Jurkat, Clone E6-1 (cell line): ENCODE measurements at places on chromosomes 4 and X.

DNA sequence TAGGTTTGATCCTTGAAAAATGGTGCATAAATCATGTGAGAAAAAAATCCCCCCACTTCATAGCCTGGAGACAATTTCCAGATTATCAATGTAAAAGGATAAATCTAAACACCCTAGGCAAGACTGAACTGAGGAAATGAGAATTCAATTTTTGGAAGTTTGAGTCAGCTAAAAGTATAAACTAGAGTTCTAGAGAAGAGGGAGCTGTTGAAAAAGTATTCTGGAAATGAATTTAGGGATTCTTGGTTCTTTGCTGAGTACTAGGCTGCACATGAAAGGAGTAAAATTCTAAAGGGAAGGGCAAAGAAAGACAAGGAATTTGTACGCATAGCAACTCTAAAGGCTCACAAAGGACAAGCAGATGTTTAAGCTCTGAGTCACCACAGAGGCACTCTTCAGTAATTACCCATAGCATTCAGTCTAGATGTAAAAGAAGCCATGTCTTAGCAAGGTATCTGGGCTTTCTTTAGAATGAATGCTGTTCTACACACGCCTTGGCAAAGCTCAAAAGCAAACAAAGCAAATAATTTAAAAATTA, 896.5 kb downstream of the PDHA2 start:
- DNase-seq: no peak

GRCh38 chr4:168634276-168634802, 137.5 kb downstream of the PALLD start:
- peak; percentile 74 for DNase-seq

- DNase-seq: no peak
Observed at GRCh38 chrX:116409219-116409618, 27.2 kb upstream of the SLC6A14 start.

- DNase-seq: no peak
Observed at GRCh38 chrX:115521741-115522140, 39.2 kb upstream of the PLS3 start.

- no peak for DNase-seq
Observed at GRCh38 chrX:25561190-25561589, 545.4 kb upstream of the ARX start.

- DNase-seq: no peak
Observed at GRCh38 chr4:108762559-108763225, at the start of gene ETNPPL. Gene ETNPPL, minus strand, starts transcription at chr4:108763053. Its CDS starts 155 bp downstream, at chr4:108762898.

GRCh38 chr4:67604749-67605148, 46.2 kb downstream of the STAP1 start:
- no peak for DNase-seq

DNA sequence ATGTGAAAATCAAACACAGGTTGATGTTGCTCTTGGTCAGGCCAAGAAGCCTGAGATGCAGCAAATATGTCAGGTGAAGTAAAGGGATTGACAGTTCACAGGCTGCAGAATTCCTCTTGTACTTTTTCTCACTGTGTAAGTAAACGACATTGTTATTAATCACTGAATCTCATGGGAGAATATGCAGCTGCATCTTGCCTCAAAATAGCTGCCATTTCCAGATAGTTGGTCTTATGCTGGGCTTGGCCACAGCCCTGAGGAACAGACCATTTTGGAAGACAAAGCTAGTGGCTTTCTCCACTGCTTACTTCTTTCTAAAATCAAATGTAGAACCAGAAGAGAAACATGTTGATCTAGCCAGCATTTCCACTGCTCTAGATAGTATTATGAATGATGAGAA, 403.4 kb upstream of the NR3C2 start:
- no peak for DNase-seq

DNA sequence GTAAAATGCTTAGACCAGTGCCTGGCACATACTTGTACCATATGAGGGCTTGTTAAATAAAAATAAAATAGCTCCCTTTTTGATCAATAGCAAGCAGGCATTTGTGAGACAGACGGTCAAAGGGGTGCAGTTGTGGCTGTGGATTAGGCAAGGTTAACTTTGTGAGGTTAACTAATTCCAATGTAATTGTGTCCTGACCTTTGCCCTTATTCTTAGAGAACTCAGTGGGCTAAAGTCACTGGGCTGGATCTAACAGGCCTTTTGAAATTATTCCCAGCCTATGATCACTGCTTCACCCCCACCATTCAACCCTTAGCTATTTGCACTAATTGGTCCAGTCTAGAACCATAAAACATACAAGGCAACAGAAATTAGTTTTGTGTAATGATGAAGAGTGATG, 166.4 kb downstream of the MID1 start:
- no peak for DNase-seq

GRCh38 chr4:23861897-23862296, 27.9 kb downstream of the PPARGC1A start:
- no peak for DNase-seq

DNA sequence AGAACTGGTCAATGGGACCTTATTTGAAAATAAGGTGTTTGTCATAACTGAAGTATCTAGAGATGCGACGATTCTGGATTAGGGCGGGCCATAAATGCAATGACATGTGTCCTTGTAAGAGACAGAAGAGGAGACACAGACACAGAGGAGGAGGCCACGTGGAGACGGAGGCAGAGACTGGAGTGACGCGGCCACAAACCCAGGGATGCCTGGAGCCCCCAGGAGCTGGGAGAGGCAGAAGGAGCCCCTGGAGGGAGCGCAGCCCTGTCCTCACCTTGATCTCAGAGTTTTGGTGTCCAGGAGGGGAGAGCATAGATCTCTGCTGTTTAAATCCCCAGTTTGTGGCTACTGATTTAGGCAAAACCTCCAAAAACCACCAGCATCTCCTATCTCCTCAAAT, 5.0 kb downstream of the GTPBP6 start:
- DNase-seq: no peak

DNA sequence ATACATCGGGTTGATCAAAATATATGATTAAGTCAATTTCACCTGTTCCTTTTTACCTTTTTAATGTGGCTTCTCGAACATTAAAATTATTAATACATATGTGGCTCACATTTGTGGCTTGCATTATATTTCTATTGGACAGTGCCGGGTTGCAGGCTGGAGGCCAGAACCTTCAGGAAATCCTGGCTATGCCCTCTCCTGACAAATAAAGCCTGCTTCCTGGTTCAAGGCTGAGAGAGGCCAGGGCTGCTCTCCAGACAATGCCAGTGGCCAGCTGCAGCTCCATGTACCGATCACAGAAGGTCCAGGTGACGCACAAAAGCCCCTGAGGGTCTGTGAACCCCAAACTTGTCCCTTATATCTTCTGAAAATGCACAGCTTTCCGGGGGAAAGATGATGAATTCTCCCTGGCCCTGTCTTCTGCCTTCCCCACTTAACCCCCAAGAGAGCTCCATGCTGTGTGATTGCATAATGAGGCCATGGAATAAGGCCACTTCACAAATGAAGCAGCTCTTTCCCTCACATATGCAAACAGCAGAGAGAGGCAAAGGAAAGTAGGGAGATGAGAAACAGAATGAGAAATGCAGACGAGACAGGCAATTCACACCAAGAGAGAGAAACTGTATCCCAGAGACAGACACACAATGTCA, 241.2 kb downstream of the BCOR start:
- DNase-seq: no peak

DNA sequence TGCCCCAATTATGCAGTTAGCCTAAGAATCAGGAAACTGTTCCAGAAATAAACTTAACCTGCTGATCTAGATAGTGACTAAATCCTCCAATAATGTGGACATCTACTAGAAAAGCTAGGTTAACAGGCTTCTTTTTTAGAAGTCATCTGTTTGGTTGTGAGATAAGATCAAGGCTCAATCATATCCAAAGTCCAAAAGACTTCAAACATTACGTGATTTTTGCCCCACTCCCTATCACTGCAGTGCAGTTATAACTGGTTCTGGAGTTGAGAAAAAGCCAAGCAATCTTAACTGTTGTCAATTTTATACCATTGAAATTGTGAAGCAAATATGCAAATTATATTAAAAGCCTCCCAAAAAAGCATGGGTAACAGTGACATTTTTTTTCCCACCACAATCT, 781.4 kb downstream of the KLHL13 start:
- DNase-seq: no peak

DNA sequence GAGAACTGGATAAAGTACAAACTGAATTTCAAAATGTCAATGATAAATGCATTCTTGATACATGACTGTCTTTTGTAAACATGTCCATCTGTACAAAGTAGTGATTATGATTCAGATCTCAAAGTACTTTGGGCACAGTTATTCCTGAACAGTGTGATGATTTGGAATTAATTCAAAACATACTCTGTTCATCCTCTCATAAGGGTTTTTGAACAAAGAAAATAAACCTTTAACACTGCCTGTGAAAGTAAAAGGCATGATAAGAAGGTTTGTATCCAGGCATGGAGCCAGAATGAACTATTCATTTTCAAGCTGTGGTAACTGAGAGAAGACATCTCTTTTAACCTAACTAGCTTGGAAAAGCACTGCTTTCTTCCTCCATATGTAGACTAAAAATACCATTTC, 883 bp upstream of the KLHL4 start:
- no peak for DNase-seq

- DNase-seq: no peak
Observed at GRCh38 chr4:88792821-88793220, 95.2 kb upstream of the NAP1L5 start.

DNA sequence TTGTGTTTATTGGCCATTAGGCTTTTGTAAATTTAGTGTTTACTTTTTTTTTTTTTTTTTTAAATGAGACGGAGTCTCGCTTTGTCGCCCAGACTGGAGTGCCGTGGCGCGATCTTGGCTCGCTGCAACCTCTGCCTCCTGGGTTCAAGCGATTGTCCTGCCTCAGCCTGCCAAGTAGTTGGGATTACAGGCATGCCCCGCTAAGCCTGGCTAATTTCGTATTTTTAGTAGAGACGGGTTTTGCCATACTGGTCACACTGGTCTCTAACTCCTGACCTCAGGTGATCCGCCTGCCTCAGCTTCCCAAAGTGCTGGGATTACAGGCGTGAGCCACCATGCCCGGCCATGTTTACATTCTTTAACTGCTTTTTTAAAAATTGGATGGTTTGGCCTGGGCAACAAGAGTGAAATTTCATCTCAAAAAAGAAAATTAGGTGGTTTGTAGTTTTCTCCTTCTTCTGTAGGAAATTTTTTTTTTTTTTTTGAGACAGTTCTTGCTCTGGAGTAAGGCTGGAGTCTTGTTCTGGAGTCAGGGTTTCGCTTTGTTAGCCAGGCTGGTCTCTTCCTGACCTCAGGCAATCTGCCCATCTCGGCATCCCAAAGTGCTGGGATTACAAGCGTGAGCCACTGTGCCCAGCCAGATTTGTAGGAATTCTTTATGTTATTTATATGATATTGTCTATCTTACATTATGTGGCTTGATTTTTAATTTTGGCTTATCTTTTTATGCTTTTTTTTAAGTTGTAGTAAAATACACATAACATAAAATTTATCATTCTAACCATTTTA, 15.1 kb downstream of the UBE2K start:
- no peak for DNase-seq

DNA sequence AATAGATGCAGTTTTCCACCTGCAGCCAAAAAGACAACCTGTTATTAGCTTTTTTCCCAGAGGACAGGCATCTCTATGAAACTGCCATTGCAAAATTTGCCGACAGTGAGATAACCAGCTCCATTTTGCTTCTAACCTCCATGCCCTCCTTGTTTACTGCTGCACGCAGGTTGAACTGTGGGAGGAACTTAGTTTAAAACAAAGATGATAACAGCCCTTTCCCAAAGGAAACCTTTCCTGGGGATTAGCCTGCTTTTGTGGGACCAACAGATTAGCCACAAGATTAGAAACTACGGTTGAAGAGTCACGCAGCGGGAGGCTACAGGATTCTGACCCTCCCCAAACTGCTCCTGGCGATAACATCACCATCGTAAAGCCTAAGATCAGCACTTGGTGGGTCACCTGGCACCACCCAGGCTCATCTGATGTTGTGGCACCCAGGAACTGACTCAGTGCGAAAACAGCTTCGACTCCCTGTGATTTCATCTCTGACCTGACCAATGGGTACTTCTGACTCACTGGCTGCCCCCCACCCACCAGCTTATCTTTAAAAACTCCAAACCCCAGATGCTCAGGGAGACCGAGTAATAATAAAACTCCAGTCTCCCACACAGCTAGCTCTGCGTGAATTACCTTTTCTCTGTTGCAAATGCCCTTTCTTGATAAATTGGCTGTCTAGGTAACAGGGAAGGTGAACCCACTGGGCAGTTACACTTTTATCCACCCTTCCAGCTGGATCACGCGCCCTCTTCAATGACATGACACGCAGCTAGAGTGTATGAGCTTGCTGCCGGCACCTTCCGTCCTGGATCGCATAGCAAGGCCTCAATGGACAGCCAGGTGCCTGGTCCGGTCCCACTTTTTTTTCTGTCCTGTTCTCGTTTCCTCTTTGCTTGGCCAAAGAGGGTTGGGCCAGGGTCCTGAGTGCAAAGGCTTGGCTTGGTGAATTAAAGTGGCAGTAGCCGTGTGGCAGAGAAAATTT, 27.2 kb downstream of the NOP14 start:
- DNase-seq: no peak

- peak; percentile 50 for DNase-seq
Observed at GRCh38 chr4:153522802-153523094, 56.6 kb downstream of the TMEM131L start.
